Left renal cortex interstitium (tissue), 4 donors: ENCODE measurements at places on chromosomes 12 and 14. TPM values are rescaled to one million over a fixed set of nuclear protein-coding genes. Genes with fewer than 3 reads are reported as not detected.

DNA sequence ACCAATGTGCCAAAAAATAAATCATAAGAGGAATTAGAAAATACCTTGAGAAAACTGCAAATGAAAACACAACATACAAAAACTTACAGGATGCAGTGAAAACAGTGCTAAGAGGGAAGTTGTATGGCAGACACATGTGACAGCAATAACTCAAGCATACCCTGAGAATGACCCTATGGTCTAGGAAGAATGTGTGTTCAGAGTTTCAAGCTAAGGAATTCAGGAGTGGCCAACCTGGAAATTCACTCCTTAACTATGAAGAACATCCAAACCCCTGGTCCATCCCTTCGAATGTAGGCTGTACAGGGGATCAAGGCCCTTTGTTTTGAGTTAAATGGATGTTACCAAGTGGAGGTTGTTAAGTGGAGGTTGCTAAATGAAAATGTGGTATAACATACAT lies 16.7 kb upstream of the TTC9 start:
- DNase-seq, result no peak

The AQP2 gene
- 113 TPM for polyA plus RNA-seq

DNA sequence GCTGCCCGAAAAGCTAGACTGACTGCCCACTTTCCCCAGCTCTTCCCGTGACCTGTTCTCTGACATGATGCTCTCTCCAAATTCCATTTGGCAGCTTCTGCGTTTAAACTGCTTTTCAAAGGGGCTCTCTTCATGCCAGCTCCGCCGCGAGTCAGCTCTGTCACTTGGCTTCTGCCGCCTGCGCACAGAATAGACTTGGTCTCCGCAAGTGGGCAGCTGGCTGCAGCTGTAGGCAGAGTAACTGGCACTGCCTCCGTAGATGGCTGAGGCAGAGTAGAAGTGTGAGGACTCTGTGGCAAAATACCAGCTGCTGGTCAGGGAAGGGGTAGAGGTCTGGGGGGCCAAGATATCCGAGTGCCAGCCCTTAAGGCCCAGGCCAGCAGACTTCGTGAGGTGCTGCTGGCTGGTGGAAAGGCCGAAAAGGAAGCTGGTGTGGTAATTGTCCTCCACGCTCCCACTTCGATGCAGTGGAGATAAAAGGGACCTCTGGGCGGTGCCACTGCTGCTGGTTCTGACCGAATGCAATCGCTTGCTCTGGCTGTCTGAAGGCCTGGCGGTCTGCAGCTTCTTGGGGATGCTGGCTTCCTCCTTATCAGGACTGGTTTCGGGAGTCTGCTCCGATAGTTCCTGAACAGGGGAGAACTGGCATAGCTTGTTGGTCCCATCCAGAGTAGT lies 85.7 kb downstream of the DUSP16 start:
- DNase-seq, result no peak

DNA sequence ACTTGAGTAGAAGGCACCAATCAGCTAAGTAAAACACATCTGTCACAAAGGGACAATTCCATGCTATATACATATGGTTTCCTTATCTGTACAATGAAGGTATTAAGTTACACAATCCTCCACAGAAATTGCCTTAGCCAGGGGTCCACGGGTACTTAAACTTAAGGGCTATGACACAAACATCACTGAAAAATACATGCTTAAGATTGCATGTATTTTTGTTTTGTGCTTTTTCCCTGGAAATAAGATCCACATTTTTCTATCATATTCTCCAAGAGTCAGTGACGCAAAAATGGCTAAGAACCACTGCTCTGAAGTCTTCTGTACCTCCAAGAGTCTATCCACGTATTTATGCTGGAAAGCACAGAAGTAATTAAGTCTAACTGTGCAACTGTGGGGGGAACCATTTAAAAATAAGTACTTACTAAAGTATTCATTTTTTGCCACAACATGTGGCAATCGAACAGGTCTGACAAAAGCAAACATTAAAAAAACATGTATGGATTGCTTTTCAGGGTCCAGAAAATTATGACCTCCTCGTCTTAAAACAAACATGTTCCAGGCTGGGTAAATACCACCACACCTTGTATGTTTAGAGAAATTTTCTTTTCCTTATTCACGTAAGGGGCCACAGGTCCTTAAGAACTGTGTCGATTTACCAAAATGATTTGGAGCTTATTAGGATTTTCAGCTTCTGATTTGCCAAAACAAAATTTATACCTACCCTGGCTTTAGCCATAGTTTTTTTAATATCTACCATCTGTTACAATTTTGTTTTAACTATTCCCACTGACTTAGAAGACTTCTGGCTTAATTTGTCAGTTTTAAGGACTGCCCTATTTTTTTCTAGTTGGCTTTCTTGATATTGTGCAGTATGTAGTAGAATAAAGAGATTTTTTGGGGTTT lies 2.8 kb downstream of the SLC38A2 start:
- no peak for DNase-seq
